ENCODE measurements at places on chromosomes 1 and 21.

DNA sequence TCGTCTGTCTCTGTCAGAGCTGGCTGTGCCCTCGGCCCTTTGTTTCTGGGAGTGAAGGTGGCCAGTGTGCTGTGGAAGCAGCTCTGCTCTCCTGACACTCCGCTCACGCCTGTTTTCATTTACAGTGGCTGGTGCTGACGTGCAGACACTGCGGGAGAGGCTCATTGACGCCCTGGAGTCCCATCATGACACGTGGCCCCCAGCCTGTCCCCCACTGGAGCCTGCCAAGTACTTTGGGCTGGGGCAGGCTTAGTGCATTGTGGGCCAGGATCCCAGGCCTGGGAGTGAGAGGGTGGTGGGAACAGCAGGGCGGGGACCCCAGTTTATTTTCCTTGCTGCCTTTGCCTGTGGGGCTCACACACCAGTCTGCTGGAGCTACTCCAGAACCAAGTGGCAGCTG, 21.1 kb downstream of the QSOX1 start:
- no peak for DNase-seq

- DNase-seq, result no peak
These were observed 106.6 kb upstream of the POU3F1 start for GRCh38 chr1:38153066-38153777.

- DNase-seq, result no peak
These were observed 11.4 kb upstream of the SELE start for GRCh38 chr1:169745015-169745861.

DNA sequence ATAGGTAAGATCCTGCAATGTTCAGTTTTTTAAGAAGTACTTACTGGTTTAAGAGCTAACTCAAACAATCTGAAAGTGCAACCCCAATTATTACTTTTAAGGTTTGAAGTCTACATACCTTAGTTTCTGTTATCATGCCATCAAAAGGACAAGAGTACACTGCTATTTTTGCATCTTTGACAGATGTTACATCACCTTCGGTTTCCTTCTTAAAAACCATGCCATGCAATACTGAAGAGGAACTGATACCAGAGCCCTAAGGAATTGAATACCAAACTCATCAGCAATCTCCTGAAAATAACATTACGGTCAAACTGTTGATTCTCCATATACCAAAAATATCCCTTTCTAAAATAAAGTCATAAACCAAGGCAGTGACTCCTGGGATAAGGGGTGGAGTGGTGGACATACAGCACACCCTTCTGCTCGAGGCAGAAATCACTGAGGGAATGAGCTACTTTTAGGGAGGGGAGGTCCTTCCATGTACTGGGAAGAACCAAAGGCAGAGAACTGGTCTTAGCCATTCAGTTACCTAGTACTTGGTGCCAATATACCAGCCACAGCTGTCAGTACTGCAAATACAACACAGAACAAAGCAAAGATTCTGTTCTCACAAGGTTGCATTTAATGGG, 8.5 kb downstream of the CCT8 start:
- no peak for DNase-seq

- no peak for DNase-seq
These were observed 24.1 kb downstream of the PADI2 start for GRCh38 chr1:17095141-17095540.

GRCh38 chr21:37849506-37850102, 66.7 kb downstream of the KCNJ6 start:
- peak; percentile 12 for DNase-seq

DNA sequence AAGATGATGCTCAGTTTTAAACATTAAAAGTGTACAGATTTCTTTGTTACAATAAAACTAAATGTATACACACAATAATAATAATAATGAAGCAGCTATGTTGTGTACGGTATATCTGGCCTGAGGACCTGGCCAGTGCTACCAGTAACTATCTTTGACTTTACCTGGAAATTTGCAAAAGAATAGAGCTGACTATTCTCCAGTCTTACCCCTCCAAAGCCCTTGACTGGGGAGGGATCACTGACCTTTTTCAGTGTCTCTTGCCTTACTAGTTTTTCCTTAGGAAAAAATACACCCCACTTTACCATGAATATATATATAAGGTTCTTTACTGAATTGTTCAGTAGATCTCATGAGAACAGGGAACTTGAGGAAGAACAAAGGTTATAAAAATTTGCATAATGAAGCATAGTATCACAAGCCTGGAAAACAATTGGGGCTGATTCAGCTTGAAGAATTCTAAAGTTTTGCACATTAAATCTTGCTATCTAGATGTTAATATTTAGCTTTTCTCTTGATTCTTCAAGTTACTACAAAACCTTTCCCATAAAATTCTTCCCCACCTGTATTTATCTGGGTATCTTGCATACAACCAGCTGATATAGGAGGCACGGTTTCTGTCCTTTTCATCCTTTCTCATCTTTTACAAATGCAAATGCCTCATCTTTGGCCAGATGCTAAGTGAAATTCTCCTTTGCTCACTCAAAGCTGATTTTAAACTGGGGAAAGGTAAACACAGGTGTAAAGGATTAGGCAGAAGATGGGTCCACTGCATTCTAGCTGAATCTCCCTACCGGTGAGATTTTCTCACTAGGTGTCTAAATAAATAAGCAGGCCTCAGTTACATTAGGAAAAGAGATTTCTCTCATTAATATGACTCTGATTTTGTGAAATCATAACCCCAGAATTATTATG, 25.0 kb upstream of the SLAMF1 start:
- DNase-seq, result no peak

DNA sequence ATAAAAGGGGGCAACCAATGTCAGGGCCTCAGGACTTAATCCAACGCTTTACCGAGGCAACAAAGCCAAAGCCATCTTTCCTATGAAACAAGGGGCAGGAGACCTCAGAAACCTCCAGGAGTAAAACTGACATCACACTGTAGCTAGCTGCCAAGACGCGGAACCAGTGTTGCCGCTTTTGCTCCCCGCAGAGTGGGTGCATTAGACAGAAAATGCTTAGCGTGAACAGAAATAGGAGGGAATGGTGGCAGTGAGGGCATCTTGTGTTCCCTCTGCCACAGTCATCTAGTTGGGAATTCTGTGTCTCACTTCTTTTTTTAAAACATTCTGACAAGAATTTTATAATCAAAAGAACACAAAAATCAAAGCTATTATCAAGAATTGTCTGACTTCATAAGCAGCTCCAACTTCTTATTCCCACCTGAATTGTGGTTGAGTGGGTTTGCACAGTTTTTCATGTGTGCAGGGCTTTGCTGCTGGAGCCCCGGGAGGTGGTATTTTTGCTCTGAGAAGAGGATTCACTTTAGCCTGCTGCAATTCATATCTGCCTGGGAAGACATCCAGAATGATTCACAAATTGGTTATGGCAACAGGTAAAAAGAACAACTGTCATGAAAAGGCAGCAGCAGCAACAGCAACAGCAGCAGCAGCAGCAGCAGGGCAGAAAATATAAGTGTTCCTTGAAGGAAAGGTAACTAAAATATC, 82.2 kb upstream of the DIRAS3 start:
- no peak for DNase-seq

DNA sequence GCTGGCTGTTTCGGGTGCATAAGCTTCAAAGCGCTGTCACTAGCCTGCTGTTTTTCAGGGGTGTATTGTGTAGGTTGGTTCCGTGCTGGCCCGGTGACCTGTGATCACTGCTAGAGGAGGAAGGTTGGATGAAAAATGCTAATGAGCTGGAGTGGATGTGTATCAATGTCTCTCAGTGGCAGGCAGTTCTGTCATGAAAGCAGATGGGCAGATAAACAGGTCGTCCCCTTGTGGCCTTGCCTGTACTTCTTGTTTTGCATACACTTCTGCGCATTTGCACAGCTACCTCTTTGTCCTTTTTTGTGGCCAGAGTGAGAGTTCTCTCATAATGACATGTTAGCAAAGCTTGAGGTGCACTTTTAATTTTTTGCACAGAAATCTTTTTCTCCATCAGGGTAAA, 2.9 kb downstream of the SELENON start:
- no peak for DNase-seq

GRCh38 chr1:151711951-151712350, 4.7 kb downstream of the CELF3 start:
- no peak for DNase-seq

GRCh38 chr1:168163670-168164069, 15.1 kb upstream of the TIPRL start:
- DNase-seq, result no peak

GRCh38 chr1:40838045-40838979, 23.9 kb downstream of the CITED4 start:
- DNase-seq, result no peak

GRCh38 chr1:229896306-229896705, 170.7 kb upstream of the GALNT2 start:
- no peak for DNase-seq

DNA sequence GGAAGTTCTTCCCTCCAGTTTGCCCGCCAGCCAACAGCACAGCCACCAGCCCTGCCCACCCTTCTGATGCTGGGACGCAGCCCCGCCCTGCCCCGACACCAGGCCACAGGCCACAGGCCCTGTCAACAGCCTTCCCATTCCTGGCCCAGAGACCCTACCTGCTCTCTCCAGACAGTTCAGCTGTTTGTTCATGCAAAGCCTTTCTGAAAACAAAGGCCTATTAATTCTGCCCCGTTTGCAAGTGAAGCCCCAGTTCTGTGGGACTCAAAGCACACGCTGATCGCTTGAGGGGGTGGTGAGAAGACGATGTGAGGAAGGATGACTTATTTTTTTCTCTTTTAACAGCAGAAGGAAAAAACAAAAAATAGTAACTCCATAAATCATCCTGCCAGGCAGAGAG, 55.4 kb upstream of the KIF26B start:
- DNase-seq, result no peak

- DNase-seq, result no peak
These were observed 578 bp upstream of the SESN2 start for GRCh38 chr1:28258628-28259251.

DNA sequence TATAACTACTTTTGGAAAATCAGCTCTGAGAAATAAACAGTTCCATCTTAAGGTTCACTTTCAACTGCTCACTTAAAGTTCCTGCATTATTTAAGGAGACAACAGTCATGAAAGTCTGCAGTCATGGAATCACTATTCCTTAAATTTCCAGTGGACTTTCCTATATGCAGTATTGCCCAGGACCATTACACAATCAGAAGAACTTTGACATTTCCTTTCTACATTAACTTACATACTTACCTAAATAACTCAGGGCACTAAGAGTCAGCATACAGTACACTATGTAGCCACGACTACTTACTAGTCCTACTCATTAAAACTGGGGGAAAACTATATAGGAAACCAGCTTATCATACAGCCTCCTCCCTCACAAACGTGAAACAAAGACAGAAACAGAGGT, 220.1 kb downstream of the SLC45A1 start:
- no peak for DNase-seq

DNA sequence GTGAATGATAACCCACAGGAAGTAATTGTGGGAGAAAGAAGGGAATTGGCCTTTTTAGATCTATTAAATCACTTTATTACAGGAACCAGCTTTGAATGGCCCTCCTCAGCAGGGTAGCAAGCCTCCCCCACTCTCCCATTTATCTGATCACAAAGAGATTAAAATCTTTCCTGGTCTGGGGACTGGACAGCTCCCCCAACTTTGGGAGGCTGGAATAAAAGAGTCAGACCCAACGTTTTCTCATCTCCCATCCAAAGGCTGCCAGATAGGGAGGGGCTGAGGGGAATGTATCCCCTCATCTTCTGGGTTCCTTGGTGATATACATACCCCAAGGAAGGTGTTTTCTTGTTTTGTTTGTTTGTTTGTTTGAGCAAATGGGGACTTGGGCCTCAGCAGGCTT, 2.4 kb downstream of the LIN28A start:
- DNase-seq, result no peak

- no peak for DNase-seq
These were observed 15.4 kb upstream of the CD2 start for GRCh38 chr1:116738673-116739370.

DNA sequence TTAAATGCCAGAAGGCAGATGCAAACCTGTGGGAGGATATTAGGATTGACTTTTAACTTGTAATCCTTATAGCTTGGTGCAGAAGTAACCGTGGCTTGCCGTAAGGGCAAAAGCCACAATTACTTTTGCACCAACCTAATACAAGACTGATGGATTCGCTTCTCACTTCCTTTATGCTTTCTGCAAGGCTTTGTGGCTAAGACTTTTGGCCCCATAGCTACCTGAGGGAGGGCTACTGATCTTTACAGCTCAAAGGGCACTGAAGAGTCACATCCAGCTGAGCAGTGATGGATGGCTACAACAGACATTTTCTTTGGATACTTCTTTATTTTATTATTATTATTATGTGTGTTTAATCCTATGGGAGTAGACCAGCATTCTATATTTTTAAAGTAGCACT, 140.4 kb downstream of the ST6GALNAC5 start:
- no peak for DNase-seq

DNA sequence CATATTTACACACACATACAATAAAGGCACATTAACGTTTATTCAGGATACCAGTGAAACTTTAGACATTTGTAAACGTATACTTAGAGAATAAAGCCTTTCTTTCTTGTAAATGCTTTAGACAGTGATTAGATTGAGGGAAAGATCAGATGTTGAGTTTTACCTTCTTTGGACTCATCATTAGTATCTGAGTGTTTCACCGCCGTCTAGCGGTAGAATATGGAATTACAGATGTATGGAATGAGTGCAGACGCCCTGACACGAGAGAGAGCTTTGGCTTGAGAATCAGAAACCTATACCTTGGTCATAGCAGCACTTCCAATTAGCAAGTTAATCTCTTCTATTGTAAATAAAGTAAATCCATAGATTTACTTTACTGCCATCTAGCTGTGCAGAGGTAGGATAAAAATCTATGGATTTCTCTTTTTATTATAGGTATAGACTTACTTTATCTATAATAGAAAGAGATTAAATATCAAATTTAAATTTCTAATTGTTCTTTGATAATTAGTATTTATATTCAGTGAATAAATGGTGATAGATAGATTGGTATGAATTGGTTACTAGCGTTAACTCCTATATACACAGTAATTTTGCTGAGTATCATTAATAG, 12.6 kb downstream of the FLG2 start:
- DNase-seq, result peak; percentile 45

DNA sequence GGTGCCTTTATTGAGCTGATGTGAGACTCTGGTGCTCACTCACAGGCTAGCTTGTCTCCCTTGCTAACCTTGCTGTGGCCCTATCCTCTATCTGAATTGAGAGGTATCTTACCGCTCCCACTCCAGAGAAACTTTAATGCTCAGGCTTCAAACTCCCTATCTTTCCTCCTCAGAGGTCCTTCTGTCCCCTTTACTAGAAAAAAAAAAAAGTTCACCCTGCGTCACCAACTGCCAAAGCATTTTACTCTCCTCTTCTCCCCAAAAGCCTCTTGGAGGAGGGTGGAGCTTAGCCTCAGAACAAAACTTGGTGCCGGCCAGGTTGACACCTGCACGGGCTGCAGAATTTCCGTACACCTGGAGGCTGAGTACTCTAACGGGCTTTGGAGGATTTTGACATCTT, 55.1 kb downstream of the ATP2B4 start:
- no peak for DNase-seq

DNA sequence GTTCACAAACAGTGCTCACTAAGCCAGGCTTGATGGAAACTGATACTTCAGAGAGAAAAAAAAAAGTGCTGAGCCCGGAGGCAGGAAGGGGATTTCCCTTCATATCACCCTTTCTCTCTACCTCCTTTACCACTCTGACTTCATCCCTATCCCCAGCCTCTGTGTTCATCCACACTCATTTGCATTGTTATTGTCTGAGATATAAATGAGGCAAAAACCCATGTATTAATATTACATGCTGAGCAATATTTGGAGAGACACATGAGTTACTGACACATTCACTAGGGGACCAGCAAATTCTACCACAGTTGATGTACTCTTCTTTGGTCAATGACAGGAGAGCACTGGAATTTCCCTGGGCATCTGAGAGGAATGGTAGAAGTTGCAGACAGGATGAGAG, 175.8 kb downstream of the TNFSF18 start:
- DNase-seq, result no peak

Data from stromal cell of bone marrow (primary cell).